ENCODE measurements at places on chromosomes 5 and 9.

GRCh38 chr5:73375191-73375545 lies 73.4 kb downstream of the FOXD1 start:
- DNase-seq, result no peak

DNA sequence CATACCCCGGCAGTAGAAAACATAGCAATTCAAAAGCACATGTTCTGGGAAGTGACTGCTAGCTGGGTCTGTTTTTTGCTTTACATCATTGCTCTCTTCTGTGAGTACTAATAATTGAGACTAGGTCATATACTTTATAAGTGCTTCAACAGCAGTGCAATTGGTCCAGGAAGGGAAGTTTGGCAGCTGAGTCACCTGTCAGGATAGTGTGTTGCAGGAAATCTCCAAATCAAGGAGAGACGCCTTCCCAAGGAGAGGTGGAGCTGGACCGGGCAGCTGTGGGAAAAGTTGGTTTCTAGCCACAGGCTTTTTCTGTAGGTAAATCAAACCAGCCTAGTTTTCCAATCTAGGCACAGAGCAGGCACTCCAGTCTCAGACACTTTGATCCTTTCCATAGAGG lies 330.1 kb downstream of the ENC1 start:
- DNase-seq, result no peak

- no peak for DNase-seq
These were observed 481.7 kb upstream of the PAPPA start for GRCh38 chr9:115671963-115672305.

DNA sequence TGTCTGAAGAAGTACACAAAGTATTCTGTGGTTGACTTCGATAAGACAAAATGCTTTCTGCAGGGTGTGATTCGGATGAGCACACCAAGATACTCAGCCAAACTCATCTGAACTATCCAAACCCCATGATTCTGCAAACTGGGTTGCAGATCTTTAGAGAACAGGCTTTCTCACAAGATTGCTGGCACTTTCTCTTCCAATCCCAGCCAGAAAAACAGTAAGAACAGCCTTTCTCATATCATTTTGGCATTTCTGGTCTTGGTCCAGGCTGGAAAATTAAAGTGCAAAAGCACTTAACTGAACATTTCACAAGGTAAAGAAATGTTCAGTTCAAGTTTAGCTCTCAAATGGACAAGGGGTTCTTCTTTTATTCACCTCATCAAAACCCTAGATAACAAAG lies 269.1 kb downstream of the NR2F1-AS1 start:
- DNase-seq, result no peak

Data from NCI-H2107 (cell line).